ENCODE measurements at places on chromosomes 6 and 20.

DNA sequence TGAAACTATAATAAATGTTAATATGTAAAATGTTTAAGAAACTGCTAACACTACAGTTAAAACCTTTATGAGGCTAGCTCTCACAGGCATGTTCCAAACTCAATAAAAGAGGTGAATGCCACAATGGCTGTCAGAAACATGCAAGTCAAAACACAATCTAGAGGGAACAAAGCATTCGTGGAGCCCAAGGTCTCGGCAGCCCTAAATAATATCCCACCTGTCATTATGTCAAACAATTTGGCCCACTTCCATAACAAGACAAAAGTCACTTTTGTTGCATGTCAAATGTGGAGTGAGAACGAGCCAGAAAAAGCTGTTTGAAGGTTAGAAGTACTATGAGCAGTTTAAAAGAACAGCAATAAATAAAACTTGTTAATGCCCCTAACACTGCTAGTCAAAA lies 181.9 kb downstream of the GMDS start:
- DNase-seq, result no peak

- DNase-seq, result no peak
Observed at GRCh38 chr6:36660771-36661471, 17.6 kb upstream of the CDKN1A start.

- DNase-seq, result no peak
Observed at GRCh38 chr6:14520536-14520935, 403.0 kb downstream of the CD83 start.

DNA sequence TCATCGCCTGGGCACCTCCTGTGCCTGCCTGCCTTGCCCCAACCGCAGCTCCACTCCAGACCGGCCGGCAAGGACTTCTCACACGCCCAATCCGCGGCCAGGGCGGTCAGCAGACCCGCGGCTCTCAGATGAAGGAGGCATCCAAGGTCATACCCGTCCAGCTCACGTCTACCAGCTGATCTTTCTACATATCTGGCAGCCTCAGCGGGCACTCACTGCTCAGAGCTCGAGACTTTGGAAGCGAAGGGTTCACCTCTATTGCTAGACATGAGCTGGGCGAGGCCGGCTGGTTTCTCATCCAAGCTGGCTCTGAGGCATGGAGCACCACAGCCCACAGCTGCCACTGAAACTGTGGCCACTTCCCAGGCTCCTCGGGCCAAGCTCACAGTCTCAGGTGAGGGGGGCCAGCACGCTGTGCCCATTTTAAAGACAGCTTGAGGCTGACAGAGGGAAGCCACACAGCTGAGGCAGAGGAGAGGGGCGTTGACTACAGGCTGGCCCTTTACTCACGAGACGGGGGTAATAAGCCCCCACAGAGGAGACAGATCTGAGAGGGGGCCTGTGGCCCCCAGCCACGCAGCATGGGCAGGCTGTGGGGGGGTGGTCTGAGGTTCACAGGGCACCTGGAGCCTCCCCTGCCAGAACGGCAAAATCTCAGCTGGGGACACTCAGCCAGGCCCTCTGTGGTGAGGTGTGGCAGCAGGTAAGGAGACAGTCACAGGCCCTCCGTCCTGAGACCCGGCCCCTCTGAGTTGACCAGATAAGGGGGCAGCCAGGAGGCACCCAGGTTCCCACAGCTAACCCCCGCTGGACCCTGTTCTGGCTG lies 2.0 kb downstream of the LAMA5 start:
- no peak for DNase-seq

DNA sequence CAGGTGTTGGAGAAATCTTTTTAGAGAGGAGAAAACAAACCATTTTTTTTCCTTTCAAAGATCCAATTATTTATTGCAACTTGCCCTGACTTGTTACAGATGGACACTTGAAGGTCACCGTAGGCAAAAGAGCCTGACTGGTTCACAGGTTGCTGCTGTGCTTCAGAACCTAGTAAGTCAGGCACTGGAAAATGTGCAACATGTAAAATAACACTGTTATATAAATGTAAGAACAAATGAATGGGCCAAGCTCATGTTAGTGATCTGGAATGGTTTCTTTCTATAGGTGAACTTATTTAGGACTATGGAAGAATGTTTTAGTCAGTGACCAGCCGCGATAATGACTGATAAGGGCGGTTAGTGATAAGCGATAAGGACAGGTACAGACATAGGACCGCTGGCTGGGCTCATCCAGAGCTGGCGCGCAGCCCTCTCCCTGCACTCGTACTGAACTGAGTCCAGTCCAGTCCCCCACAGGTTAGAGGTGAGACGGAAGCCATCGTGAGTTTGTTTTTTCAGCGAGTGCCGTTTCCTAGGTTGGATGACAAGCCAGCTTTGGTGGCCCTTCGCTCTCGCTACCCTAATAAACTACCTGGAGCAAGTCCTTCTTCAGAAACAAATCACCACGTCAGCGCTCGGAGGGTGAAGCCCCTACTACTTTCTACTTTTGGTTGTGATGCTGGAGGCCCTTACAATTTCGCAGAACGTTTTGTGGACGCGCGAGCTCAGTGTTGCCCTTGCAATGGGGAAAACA lies 94.4 kb upstream of the PRDM1 start:
- DNase-seq, result no peak

- DNase-seq, result no peak
Observed at GRCh38 chr6:31580438-31580740, 1.8 kb downstream of the LTB start.

- DNase-seq, result no peak
Observed at GRCh38 chr6:147974376-147974775, 368.3 kb upstream of the SASH1 start.

- DNase-seq, result no peak
Observed at GRCh38 chr20:64051033-64051452, 1.6 kb upstream of the SOX18 start.

DNA sequence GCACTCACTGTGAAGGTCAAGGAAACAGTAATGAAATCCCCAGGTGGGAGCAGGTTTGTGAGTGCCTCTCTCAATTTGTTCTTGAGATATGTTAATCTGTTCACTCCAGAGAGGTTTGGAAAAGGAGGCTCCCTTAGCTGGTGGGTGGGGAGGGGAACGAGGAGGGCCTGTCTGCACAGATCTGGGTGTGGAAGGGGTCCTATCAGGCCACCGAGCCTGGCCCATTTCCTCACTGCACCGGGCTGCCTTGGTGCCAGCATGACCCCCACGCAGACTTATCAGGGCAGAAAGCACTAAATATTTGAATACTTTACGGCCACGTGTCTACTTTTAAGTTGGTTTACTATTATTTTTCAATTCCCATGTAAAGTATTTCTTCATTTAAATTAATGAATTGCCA lies 8.3 kb downstream of the AGPAT4 start:
- DNase-seq, result no peak

DNA sequence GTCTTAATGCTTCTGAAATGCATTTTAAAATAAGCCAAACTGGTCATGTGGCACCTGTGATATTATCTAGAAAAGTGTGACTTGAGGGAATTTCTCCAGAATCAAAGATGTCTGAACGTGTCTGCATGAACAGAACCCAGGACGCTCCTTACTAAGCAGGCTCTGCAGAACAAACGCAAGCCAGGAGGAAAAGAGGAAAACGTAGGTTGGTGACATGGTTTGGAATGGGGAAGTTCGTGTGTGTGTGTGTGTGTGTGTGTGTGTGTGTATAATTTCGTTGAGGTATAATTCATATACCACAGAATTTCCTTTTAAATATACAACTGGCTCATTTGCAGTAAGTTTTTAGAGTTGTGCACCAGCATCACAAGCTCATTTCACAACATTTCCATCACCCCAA lies 200.5 kb upstream of the FOXQ1 start:
- no peak for DNase-seq

DNA sequence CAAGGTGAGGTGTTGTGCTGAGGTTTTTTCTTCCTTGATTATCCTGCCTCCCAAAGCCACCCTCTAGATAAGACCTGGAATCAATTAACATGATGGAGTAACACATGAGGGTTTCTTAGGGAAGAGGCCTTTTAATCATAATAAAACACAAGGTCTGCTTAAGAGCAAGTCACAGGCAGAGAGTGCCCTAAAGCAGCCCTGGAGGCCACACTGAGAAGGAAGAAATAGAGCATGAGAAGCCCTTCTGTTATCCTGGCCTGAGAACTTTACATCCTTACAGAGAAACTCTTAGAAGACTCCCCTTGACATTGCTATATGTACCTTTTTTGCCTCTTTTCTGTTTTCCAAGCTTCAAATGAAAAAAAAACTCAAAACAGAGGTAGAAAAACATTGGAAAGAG lies 132.3 kb downstream of the CEP57L1 start:
- no peak for DNase-seq

DNA sequence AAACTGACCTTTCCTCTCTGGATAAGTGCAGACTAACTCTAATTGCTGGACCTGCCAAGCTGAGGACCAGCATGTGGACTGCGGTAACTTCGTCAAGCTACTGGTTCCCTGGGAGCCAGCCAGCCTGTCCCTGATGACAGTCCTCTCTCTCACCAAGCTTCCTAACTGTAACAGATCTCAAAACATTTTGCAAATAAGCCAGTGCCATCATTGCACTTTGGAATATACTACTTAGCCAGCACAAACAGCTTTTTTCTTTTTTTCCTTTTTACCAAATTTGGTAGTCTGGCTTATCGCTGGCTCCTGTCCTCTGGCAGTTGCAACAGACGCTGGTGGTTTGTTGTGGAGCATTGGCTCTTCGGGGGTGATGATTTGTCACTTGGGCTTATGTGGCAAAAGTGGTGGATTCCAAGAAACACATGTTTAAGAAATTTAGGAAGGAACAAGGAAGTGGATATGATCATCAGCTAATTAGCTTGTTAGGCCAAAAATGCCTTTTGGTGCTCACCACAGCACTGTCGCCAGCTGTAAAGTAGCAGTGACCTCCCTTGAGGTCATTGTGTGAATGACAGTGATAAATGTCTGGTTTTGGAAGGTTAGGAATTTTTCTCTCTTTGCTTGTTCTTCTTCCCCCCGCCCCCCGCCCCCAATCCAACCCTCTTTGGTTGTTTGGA lies 171.7 kb downstream of the CLIC5 start:
- no peak for DNase-seq

GRCh38 chr20:34663213-34663943 lies 13.5 kb downstream of the PIGU start:
- no peak for DNase-seq

DNA sequence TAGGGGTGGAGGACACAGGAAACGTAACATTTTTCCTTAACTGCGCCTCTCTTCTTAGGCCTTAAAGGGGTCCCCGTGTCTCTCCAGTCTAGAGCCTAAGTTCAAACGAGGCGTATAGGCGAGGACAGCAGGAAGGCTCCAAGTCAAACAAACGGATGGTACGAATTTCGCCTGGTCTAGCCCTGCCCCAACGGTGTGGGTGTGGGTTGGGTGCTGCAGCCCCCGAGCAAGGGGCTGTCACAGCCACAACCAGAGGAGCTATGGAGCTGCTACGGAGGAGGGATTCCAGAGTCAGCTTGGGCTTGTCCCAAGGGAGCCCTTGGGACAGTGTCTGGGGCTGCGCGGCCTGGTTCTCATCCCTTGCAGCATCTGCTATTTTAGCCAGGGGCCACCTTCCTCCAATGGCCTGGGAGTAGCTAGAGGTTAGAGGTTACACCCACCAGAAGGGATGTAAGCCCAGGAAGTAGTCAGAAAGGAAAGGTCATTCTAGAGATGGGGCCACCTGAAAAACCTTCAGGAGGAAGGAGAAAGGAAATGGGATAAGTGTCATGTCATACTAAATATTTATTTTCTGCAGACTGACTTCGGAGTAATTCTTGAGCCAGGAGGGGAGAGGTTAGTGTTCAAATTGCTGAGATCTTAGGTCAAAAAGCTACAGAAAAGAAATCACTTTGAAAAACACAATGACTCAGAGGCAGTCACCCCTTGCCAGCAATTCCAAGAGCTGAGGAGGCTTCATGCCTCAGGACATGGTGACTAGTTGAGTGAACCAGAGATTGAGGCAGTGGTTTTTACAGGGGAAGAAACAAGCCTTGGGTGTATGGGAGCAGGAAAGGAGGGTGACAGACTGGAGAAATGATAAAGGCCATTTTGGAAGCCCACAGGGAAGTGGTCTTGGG lies 21.7 kb downstream of the VPS52 start:
- no peak for DNase-seq

DNA sequence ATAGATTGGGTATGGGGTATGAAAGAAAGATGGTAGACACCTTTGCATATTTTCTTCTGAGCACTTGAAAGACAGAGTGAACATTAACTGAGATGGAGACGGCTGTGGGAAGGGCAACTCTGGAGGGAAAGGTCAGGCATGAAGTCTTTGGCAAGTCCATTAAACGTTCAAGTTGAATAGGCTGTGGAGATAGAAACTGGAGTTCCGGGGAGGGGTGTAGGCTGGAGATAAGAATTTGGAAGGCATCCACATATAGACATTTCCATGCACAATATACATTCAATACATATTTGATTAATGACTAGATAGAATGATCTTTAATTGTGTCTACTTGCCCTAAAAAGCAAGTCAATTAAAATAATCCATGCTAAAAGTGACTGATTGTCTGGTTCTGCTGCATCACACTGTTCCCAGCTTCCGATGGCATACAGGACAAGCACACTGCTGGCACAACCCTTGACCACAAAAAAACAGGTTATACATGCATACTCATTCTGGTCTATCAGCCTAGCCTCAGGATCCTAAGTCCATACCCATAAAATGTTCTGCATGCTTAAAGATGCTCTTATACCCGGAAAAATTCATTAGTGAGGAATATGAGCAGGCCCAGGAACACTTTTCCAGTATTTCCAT lies 1.9 kb upstream of the MYLK4 start:
- DNase-seq, result no peak

DNA sequence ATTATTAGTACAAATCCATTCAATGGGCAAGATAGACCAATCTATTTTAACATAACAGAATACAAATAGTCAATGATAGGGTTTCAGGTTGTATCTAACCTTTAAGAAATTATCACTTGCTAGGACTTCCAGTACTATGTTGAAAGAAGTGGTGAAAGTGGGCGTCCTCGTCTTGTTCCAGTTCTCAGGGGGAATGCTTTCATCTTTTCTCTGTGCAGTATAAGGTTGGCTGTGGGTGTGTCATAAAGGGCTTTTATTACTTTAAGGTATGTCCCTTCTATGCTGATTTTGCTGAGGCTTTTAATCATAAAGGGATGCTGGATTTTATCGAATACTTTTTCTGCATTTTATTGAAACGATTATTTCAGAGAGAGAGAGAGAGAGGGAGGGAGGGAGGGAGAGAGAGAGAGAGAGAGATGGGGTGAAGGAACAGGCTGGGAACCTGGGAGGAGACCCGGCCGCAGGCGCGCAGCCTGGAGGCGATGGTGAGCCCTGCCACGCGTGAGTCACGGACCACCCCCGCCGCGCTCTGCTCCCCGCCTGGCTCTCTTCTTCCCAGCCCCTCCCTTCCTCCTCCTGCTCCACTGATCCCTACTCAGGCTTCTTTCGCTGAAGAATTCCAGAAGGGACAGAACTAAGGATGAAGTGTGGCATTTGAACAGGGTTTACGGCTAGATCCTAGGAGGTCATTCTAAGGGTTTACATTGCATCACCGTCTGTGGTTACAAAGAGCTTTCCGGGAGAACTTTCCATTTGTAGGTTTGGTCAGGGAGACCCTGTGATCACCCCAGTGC lies 45.5 kb upstream of the HLA-E start:
- no peak for DNase-seq

GRCh38 chr20:49715466-49715865 lies 1.8 kb upstream of the B4GALT5 start:
- no peak for DNase-seq

GRCh38 chr6:162294029-162294428 lies 433.5 kb downstream of the PRKN start:
- DNase-seq, result no peak

Data from activated CD8-positive, alpha-beta memory T cell treated with anti-CD3 and anti-CD28 coated beads for 1 hour (primary cell).